ENCODE measurements at places on chromosomes 4 and X.

GRCh38 chr4:184099535-184099966 lies 118.1 kb downstream of the ENPP6 start:
- H3K27me3 ChIP-seq = no peaks in the 10 kb centered on the region
- no peak for DNase-seq
- peaks cover 21% of the 10 kb centered on the region for H3K4me1 ChIP-seq
- no peak overlapping the region for H3K4me3 ChIP-seq
- no peak overlapping the region for H3K27ac ChIP-seq
- no peaks in the 10 kb centered on the region for H3K36me3 ChIP-seq

DNA sequence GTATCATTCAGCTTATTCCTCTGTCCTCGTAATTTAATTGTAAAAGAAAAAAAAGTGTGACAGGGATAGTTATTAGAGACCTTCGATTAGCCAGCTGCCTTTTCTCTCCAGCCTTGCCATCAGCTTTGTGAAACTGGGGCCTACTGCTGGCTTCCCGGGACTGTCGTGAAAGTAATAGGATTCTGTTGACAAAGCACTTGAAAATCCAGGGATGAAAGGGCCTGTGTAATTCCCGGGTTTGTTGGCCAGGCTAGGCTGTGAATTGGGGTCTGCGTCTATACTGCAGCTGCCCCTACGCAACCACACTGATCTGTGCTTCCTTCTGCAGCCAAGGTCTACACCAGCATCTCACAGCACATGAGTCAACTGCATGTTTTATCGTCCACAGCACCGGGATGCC lies 120.4 kb upstream of the SCML1 start:
- DNase-seq = no peak
- no peaks in the 10 kb centered on the region for H3K36me3 ChIP-seq
- H3K27ac ChIP-seq = no peak overlapping the region
- H3K4me3 ChIP-seq = no peak overlapping the region
- no peaks in the 10 kb centered on the region for H3K4me1 ChIP-seq

DNA sequence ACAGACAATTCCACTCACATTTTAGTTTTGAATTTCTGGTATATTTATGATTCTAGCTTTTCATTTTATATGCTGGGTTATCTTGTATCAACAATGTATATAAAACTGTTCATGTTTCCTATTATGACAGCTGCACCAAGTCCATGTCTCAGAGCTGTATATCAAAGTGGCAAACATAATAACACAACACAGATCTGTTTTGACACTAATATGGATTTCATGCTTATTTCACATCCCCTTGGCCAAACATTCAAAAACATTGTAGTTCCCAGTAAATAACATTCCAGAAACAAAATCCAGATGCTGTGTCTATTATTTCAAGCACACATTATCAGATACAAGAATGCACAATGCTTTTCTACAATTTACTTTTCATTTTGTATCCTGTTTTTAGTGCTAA lies 380.6 kb upstream of the MAGEB2 start:
- no peaks in the 10 kb centered on the region for H3K4me1 ChIP-seq
- H3K27me3 ChIP-seq = no peaks in the 10 kb centered on the region
- no peak overlapping the region for H3K4me3 ChIP-seq
- no peak for DNase-seq

DNA sequence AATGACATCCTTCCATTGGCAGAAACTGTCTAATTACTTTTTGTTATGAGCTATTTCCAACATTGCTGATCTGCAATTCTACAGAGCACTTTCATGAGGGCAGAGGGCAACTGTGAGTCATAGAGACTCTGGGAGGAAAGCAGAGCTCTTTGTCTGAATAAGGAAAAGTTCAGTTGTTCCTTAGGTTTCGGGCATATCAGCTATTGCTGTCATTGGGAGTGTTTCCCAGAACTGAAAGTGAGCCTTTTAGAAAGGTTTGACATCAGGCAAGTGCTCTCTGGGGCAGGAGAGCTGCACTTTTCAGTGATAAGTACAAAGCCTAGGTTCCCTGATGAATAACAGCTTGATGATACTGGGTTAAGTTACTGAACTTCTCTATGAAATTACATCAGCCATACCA lies 119.2 kb upstream of the EDNRA start:
- peak overlapping the region; percentile 79 for H3K27ac ChIP-seq
- H3K4me1 ChIP-seq = peaks cover 31% of the 10 kb centered on the region
- DNase-seq = peak; percentile 33
- H3K27me3 ChIP-seq = no peaks in the 10 kb centered on the region

DNA sequence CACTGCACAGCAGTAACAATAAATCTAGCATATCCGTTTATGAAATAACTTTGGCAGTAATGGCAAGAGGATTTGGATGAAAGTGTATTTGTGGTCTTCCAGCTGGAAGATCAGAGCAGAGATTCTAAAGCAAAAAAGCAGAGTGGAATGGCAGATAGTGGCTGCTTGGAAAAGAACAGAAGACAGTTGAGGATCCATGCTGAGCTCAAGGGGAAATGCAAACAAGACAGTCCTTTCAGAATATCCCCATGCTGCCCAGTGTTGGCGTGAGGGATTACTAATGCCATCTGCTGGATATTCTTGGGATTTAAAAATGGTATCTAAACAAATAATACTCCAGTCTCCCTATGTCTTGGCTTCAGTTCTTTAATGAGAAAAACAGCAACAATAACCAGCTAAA lies 629.1 kb upstream of the ATOH1 start:
- no peak overlapping the region for H3K4me3 ChIP-seq
- no peaks in the 10 kb centered on the region for H3K27me3 ChIP-seq
- H3K4me1 ChIP-seq = no peaks in the 10 kb centered on the region
- DNase-seq = no peak

DNA sequence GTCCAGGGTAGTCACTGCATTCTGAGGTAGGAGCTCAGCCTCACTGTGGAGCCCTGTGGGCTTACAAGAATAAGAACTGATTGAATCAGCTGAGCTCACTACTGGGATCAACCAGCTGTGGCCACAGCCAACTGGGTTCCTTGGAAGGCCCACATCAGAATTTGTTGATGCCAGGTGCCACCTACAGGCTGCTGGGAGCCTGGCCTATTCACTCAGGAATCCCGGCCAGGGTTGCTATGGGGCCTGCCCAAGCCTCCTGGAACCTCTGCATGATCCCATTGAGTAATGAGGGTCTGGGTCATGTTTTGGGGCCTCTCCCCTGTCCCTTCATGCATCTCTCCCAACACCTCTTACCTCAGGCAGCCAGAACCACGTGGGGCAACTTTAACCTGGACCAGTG lies 53.9 kb upstream of the KIAA1210 start:
- H3K4me3 ChIP-seq = no peak overlapping the region
- H3K36me3 ChIP-seq = no peaks in the 10 kb centered on the region
- H3K27me3 ChIP-seq = no peaks in the 10 kb centered on the region
- H3K4me1 ChIP-seq = no peaks in the 10 kb centered on the region
- no peak overlapping the region for H3K27ac ChIP-seq

- H3K27ac ChIP-seq = no peak overlapping the region
- H3K4me3 ChIP-seq = no peak overlapping the region
- no peak for DNase-seq
- no peaks in the 10 kb centered on the region for H3K4me1 ChIP-seq
Measured at GRCh38 chrX:133593531-133593930, 178.2 kb upstream of the GPC4 start.

- peak overlapping the region; percentile 81 for H3K27ac ChIP-seq
- H3K4me1 ChIP-seq = peaks cover 12% of the 10 kb centered on the region
- peaks cover 16% of the 10 kb centered on the region for H3K27me3 ChIP-seq
- DNase-seq = peak; percentile 64
Measured at GRCh38 chr4:165379678-165380064, 863 bp downstream of the CPE start.

GRCh38 chr4:98672583-98673287 lies 14.3 kb upstream of the TSPAN5 start:
- H3K36me3 ChIP-seq = no peaks in the 10 kb centered on the region
- DNase-seq = no peak
- H3K27ac ChIP-seq = no peak overlapping the region
- no peaks in the 10 kb centered on the region for H3K4me1 ChIP-seq
- no peak overlapping the region for H3K4me3 ChIP-seq

DNA sequence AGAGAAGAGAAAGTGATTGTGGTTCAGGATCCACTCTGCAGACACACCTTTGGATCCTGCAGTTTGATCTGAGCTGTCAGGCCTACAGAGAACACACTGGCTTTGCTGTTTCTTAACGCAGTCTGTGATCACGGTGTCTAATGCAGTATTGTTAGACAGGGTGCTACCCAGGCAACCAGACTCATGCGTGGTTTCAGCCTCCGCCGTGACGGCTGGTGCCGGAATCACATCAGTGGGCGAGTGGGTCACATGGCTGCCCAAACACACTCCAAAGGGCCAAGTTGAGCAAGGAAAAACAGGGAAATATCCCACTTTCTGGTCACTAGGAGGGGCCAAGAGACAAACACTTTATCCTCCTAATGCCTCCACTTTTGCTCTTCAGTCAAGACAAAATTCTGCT lies 27.5 kb downstream of the CCDC149 start:
- no peaks in the 10 kb centered on the region for H3K27me3 ChIP-seq
- H3K27ac ChIP-seq = no peak overlapping the region

- H3K4me1 ChIP-seq = no peaks in the 10 kb centered on the region
- no peak overlapping the region for H3K4me3 ChIP-seq
- H3K36me3 ChIP-seq = no peaks in the 10 kb centered on the region
- DNase-seq = no peak
- no peaks in the 10 kb centered on the region for H3K27me3 ChIP-seq
Measured at GRCh38 chrX:138128027-138128671, 562.2 kb downstream of the ZIC3 start.

GRCh38 chrX:128975745-128976144 lies 547.5 kb downstream of the SMARCA1 start:
- H3K27me3 ChIP-seq = peaks cover 5% of the 10 kb centered on the region
- H3K4me3 ChIP-seq = no peak overlapping the region
- no peaks in the 10 kb centered on the region for H3K4me1 ChIP-seq
- no peak overlapping the region for H3K27ac ChIP-seq

DNA sequence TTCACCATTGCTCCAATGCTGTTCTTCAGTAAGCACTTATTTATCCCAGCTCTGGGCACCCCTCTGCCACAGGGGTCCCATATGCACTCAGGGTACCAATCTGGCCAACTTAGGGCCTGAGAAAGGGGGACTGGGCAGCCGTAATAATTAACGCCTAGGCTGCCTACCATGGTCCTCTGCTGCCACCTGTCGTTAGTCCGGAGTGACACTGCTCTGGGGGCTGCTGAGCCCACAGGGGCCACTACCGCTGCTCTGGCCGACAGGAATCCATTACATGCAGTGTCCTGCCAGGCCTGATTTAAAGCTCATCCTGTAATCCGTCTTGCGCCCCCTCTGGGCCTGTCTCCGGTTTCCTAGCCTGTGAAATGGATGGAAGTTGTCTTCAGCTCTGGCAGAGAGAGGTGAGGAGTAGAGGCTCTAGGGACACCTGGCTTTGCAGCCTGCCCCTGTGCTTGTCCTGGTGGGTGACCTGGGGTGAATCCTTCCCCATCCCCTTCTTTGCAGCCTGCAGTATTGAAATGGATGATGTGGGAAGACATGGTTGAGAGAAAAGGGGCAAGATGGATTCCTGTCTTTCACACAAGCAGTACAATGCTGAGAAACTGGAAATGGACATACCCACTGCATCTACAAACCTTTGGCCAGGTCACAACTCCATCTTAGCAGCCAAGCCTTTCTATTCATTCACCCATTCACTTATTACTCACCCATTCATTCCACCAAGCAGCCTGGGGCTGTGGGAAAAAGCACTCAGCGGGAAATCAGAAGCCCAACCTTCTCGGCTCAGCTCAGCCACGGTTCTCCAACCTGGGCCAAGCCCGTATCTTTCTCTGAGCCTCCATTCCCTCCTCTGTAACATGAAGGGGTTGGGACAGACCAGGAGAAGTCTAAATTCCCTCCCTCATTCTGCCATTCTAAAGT lies 116.3 kb upstream of the NALF2 start:
- no peak overlapping the region for H3K4me3 ChIP-seq
- DNase-seq = peak; percentile 81
- H3K36me3 ChIP-seq = no peaks in the 10 kb centered on the region
- no peaks in the 10 kb centered on the region for H3K27me3 ChIP-seq
- H3K27ac ChIP-seq = no peak overlapping the region

DNA sequence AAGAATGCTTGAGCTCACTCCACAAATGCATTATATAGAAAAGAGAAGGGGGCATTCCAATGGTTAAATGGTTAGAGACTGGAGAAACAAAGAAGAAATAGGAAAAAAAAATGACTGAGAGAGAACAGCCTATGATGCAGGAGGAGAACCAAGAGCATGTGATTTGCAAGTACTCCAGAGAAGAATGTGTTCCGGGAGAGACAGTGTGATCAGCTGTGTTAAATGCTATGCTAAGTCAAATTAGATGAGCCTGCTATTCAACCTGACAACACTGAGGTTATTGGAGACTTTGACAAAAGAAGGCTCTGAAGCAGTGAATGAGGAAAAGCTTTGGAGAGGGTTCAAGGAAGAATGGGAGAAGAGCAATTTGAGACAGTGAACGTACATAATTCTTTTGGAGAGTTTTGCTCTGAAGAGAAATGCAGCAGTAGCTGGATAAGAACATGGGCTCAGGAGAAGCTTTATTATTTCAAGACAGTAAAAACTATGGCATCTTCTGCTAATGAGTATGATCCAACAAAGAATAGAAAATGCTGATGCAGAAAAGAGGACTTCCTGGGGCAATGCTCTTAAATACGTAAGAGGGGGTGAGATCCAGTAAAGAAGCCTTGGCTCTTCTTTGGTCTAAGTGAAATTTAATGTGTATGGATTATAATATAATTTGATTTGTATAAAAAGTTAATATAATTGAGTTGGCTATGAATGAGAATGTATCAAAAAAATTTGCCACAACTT lies 66.3 kb downstream of the PPP3CA start:
- H3K4me3 ChIP-seq = no peak overlapping the region
- H3K27me3 ChIP-seq = no peaks in the 10 kb centered on the region
- no peak overlapping the region for H3K27ac ChIP-seq

GRCh38 chr4:145217349-145217748 lies 37.0 kb upstream of the OTUD4 start:
- no peaks in the 10 kb centered on the region for H3K36me3 ChIP-seq
- H3K4me3 ChIP-seq = no peak overlapping the region
- H3K27ac ChIP-seq = no peak overlapping the region

DNA sequence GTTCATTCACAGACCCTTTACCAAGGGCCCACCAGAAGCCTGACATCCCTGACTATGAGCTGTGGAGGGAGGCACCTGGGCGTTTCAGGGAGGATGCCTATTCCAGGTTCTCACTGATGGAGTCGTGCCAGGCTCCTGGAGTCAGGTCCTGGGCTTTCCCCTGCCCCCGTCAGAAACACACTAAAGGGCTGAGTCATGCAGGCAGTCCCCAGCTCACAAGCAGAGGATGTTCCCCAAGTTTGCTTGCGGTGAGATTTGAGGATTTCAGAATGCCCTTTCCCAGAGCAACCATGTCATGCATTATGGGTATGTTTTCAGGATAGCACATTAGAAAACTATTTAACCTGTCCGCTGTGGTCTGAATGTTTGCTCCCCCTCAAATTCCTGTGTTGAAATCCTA lies 45.2 kb downstream of the FHDC1 start:
- no peak for DNase-seq
- H3K4me1 ChIP-seq = no peaks in the 10 kb centered on the region
- peaks cover 5% of the 10 kb centered on the region for H3K36me3 ChIP-seq
- no peak overlapping the region for H3K27ac ChIP-seq
